ENCODE measurements at places on chromosomes 2 and 18. TPM values are rescaled to one million over a fixed set of nuclear protein-coding genes. Genes with fewer than 3 reads are reported as not detected.

GRCh38 chr18:36304723-36305122 lies 7.2 kb downstream of the FHOD3 start:
- no peak for DNase-seq

DNA sequence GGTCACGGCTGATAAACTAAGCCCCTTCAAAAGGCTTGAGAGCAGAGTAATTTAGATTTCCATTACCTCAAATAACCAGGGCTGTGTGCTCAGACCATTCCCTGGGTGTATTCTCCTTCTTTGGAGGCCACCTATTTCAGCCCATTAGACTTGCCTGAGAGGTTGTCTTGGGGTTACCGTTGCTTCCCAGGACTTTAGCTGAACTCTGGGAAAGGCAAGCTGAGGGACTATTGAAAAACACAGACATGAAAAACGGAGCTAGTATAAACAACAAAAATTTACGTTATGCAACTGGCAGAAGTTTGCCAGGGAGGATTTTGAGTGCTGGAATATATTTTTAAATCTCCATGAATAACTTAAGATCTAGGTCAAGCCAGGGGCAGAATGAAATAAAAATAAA lies 561.0 kb upstream of the TNP1 start:
- no peak for DNase-seq

DNA sequence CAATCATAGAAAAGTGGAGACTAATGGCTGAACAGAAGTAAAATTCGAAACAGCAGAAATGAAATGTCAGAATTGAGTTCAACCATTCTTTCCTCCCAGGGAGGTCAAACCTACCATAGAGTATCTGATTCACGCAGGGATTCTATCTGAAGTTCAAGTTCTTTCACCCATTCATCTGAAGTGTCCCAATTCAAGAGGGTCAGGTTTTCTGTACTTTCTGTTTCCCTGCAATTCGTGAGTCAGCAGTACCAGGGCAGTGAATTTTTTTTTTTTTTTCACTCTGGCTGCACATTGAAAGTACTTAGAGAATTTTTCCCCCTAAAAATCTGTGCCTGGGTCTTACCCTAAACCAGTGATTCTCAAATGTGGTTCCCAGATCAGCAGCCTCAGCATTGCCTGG lies 40.9 kb upstream of the CCDC88A start:
- DNase-seq, result no peak

DNA sequence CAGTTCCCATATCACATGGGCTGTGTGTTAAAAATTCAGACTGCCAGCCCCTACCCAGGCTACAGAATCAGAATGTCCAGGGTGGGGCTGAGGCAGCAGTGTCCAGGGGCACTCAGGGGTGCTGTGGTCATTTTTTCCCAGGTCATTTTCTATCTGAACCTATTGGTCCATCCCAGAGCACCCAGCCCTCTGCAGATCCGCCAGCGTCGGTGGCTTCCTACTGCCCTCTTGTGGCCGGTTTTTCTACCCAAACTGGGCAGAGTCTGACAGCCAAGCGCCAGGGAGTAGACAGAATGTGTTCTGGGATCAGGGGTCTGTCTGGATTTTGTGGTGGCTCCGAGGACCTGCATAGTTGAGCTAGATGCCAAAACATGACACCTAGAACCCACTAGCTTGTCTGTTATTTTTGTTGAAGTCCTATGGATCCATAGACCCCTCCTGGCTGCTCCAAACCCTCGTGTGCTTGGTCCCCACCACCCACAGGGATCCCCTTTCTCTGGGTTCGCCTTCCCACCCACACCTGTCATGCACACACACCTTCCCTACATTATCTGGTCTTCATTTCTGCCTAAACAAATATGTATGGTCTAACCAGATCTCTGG lies 34.1 kb upstream of the RMDN2 start:
- DNase-seq, result peak; percentile 74

- DNase-seq, result no peak
Observed at GRCh38 chr2:134926231-134926931, 7.8 kb downstream of the CCNT2 start.

DNA sequence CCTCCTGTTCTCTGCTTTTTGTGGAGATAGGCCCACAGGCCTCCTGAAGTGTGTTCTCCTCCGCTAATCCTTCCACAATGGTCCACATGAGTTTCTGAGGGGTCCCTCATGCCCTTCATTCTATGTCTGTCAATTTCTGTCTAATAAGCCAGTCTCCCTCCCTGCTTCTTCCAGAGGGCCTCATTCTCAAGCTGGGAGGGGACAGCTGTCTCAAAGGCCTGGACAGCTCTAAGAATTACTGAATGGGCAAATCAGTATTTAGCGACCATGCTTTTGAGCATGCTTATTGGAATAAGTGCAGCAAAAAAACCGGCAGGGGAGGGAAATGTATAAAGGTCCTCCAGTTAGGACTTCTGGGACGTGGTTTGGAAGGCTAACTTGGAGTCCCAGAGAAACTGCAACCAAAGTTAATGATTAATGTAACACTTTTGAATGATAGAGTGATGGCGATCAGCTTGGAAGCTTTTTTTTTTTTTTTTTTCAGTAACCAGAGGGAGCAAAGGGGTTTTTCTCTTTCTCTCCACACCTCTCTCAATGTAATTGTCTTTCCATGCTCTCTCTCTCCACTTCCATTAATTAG lies 890.7 kb upstream of the POU3F3 start:
- no peak for DNase-seq

GRCh38 chr2:143279672-143280071 lies 150.5 kb downstream of the ARHGAP15 start:
- no peak for DNase-seq

GRCh38 chr18:75045272-75045671 lies 163.7 kb downstream of the PTGR3 start:
- DNase-seq, result no peak

DNA sequence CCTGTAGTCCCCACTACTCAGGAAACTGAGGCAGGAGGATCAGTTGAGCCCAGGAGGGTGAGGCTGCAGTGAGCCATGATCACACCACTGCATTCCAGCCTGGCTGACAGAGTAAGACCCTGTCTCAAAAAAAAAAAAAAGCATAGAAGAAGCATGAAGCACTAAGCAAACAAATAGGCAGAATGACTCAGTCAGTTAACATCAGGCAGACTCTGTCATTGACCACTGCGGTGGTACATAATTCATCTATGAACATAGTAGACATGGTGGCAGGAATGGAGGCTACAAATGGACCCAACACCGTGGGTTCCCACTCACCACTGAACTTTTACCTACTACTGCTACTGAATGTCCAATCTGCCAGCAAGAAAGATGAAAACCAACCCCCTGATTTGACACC lies 7.6 kb upstream of the ASXL2 start:
- DNase-seq, result no peak

DNA sequence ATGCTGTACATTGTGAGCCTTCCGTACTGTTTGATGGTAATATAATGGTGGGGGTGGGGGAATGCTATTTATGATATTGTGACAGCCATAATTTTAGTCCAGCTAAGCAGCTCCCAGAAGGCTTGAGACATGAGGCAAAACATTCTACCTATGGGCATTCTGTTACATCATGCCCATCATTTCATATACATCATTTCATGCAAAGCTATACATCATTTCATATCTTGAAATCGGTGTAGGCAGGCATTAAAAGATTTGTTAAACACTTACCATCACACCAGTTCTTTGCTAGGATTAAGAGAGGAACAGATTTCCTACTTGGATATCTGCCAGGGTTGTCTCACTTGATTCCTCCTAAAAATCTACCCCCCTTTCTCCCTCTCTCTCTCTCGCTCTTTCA lies 84.5 kb downstream of the COL5A2 start:
- DNase-seq, result no peak

DNA sequence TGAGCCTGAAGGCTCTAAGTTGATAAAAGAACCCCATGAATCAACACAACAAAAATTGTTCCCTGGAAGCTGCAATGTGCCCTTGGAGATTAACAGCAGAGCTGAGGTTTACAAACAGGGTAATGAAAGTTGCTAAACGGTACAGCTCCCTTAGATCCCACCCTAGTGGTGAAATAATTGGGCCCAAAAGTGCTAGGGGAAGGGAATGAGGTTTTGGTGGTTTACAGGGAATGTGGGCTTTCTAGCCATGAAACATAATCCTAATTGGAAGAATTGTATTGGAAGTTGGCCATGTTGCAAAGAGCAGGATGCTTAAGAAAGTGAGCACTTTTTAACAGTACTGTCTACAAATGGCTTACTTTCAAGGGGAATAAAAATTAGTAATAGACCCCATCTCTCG lies 180.2 kb upstream of the SMIM21 start:
- no peak for DNase-seq

DNA sequence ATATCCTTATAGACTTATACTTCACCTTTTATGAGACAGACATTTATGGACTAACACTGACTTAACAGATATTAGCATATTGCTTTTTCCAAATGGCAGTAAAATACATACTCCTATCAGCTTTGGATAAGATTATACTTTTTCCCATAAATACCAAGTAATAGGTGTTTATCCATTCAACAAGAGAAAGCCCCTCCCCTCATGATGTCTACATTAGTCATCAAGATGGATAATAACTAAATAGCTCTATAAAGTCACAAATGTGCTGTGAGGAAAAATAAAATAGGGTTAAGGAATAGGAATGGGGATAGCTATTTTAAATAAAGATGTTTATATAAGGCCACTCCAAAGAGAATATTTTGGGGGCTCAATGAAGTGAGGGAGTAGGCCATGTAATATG lies 39.4 kb downstream of the CSRNP3 start:
- DNase-seq, result no peak

- no peak for DNase-seq
Observed at GRCh38 chr2:16357188-16357587, 308.4 kb downstream of the CYRIA start.

GRCh38 chr2:120857422-120857821 lies 121.8 kb downstream of the GLI2 start:
- no peak for DNase-seq

GRCh38 chr2:146413086-146413610 lies 1431.7 kb upstream of the ACVR2A start:
- DNase-seq, result no peak

DSC1 gene
- total RNA-seq, result 1.6 TPM

ANTXR1 gene
- 69.5 TPM for total RNA-seq

CTLA4 gene
- total RNA-seq, result not detected

UGT1A9 gene
- total RNA-seq, result not detected

ASPRV1 gene
- 0.67 TPM for total RNA-seq

LOXL3 gene
- 3.4 TPM for total RNA-seq

Data from type B pancreatic cell (in vitro differentiated cells).